Memory B cell (primary cell): ENCODE measurements at places on chromosomes 13 and 19.

DNA sequence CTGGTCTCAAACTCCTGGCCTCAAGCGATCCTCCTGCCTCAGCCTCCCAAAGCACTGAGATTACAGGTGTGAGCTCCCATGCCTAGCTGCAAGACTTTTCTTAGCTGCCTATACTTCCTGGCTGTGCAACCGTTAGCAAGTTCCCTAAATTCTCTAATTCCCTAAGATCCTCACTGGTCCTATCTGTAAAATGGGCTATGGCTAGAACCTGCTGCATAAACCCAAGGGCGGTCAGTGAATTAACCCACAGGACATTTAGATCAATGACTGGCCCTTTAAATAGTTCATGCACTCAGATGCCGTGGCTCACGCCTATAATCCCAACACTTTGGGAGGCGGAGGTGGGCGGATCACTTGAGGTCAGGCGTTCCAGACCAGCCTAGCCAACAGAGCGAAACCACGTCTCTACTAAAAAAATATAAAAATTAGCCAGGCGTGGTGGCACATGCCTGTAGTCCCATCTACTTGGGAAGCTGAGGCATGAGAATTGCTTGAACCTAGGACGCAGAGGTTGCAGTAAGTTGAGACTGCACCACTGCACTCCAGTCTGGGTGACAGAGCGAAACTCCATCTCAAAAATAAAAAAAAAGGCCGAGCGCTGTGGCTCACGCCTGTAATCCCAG is 4.1 kb upstream of the C19orf53 start:
- H3K27me3 ChIP-seq = no peaks in the 10 kb centered on the region
- no peak overlapping the region for H3K27ac ChIP-seq
- H3K4me1 ChIP-seq = peaks cover 21% of the 10 kb centered on the region
- no peak overlapping the region for H3K4me3 ChIP-seq

- peaks cover 4% of the 10 kb centered on the region for H3K27me3 ChIP-seq
- DNase-seq = no peak
- H3K4me3 ChIP-seq = no peak overlapping the region
Measured at GRCh38 chr13:46801858-46802257, 4.9 kb upstream of the ESD start.

- DNase-seq = no peak
- H3K27ac ChIP-seq = no peak overlapping the region
- H3K4me1 ChIP-seq = no peaks in the 10 kb centered on the region
Measured at GRCh38 chr13:19601749-19602725, 31.4 kb upstream of the MPHOSPH8 start.

- H3K4me3 ChIP-seq = no peak overlapping the region
- no peak overlapping the region for H3K27ac ChIP-seq
- H3K36me3 ChIP-seq = peaks cover 10% of the 10 kb centered on the region
- DNase-seq = no peak
- no peaks in the 10 kb centered on the region for H3K4me1 ChIP-seq
Measured at GRCh38 chr19:2120821-2121220, 24.1 kb downstream of the IZUMO4 start.

GRCh38 chr19:50553134-50553703 is 15.0 kb downstream of the LRRC4B start:
- DNase-seq = no peak
- peaks cover 1% of the 10 kb centered on the region for H3K36me3 ChIP-seq
- H3K4me1 ChIP-seq = peaks cover 21% of the 10 kb centered on the region
- H3K27me3 ChIP-seq = peaks cover 53% of the 10 kb centered on the region
